ENCODE measurements at places on chromosomes 6 and 20.

DNA sequence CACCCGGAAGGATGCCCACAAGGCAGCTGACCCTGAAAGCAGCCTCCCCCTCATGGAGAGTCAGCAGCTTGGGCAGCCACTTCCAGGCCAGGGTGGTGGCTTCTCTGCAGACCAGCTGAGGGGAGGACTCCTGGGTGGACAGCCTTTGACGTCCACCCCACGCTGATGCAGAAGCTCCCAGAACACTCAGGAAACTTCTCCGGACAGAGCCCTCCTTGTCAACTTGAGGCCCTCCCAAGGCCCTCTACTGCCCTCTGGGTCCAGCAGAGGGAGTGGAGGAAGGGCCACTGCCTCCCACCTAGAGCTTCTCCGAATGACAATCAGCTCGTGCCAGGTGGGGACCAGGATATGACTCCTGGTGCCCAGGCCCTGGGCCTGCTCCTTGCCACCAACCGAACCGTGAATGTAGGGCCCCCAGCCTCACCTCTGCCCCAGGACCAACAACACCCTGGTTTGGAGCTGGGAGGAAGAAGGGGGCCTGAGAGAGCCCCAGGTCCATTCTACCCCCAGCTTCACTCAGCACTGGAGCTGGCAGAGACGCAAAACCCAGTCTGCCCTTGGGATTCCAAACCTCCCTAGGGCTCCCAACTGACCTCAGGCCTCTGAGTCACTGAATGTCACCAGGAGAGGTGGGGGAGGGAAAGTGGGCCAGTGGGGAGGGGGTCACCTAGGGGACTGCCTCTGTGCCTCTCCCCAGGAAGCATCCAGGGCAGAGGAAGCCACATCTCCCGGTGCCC is 10.9 kb upstream of the SLC22A7 start:
- DNase-seq, result no peak

DNA sequence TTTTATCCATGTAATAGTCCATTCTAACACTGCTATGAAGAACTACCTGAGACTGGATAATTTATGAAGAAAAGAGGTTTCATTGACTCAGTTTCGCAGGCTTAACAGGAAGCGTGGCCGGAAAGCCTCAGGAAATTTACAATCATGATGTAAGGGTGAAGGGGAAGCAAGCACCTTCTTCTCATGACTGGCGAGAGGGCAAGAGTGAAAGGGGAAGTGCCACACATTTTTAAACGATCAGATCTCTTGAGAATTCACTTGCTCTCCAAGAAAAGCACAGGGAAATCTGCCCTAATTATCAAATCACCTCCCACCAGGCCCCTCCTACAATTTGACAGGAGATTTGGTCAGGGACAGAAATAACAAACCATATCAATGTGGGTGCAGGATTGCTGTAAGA is 859.7 kb downstream of the EPHA7 start:
- no peak for DNase-seq

DNA sequence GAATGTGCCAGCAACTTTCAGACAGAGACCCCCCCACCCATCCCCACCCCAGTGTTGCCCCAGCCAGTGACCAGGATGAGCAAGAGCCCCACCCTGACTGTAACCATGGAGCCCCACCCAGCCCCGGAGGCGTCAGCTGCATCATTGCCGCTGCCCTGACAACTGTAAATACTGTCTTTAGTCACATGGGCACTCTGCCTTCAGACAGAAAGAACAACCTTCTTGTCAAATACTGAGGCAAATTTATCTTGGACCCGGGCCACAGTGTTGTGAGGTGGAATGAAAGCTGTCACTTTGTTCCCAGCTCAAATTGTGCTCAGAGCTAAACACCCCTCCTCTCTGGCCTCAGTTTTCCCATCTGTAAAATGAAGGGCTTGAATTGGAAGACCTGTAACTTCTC is 23.7 kb downstream of the MOCS3 start:
- no peak for DNase-seq

DNA sequence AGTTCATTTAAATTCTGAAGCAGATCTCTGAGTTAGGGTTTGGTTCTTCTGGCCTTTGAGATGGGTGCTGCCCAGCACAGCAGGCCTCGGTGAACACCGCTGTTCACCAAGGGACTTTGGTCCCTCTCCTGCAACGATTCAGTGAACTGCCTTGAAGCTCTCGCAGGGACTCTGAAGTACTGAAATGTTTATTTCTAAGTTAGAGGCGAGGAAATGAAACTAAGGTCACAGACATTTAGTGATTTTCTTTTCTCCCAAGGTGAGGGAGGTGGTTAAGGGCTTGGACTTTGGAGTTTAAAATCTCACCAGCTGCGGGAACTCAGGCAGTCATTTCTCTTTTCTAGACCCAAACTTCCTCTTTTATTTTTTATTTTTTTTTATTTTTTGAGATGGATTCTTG is 26.2 kb downstream of the E2F3 start:
- DNase-seq, result no peak

Data from glomerular endothelial cell (primary cell).